NCI-H345 (cell line): ENCODE measurements at places on chromosomes 16 and 17.
A peak's percentile ranks its signal among the peaks of the same experiment; 100 is the strongest.

DNA sequence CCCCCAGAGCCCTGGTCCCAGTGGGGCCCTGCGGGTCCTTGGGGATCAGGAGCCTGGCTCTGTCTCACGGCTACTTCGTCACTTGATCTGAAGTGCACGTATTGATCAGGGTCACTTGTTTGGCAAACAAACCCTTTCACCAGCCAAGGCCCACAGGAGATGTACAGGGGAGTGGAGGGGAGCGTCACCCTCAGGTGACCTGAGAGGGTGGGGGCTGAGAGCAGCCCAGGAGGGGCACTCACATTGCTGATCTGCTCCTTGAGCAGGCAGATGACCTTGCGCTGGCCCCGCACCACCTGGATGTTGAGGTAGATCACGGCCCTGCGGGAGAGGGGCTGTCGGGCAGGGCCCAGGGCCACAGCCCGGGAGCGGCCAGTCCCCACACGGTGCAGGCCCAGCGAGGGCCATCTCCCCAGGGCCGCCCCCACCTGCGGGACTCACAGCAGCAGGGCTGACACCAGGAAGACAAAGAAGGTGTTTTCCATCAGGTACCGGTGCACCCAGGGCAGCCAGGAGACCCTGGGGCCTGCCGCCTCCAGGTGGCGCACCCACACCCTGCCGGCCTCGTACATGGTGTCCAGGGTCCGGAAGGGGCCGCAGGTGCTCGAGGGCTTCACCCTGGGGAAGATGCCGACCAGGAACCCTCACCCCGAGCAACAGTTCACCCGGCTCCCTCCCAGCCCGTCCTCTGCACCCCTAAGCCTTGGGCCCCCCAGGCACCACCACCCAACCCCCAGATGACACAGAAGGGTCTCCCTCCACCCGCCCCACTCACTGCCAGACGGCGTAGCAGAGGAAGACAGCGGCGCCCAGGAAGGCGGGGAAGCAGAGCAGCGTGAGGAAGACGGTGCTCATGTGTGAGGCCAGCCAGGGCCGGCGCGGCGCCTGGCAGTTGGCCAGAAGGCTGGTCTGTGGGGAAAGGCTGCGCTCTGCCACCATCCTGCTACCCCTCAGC lies 11.3 kb downstream of the TMC6 start:
- peak; percentile 61 for DNase-seq

GRCh38 chr16:21233521-21234150 lies at the start of gene ANKS4B:
Gene ANKS4B (plus strand): TSS chr16:21233699. CDS start chr16:21233738, 39 bp downstream.
- no peak for DNase-seq

GRCh38 chr16:48053418-48053745 lies 102.4 kb downstream of the ABCC12 start:
- no peak for DNase-seq

DNA sequence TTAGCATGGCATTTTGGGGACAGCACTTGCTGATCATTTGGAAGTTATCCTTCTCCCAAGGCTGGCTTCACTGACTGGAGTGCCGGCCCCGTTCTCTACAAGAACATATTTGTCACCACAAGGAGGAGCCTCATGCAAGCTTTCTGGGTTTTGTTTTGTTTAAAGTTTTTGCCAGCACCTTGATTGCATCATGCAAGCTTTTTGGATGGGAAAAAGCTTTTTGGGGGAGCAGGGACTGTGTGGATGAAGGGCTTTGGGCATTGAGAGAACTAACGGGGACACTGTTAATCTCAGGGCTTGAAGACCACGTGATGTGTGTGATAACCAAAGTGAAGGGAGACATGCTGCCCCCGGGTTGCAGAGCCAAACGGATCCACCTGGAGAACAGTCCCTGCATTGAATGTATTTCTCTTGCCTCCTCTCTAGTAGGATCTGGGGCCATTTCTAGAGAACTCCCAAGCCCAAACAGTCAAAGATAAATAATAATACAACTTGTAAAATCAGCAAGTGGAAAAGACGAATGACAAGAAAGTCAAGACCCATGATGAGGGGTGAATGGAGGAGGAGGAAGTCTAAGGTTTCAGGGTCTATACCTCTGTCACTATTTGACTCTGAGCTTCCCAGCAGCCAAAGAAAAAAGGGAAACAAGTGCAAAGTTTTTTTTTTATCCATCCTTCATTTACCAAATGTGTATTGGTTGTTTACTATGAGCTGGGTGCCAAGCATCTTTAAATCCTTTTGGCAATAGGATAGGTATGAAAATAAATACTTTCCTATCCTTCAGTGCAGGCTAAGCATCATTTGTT lies 17.2 kb downstream of the TMEM114 start:
- DNase-seq = no peak

GRCh38 chr17:8608001-8608400 lies 22.5 kb downstream of the MYH10 start:
- DNase-seq = no peak

- no peak for DNase-seq
Observed at GRCh38 chr16:80807906-80808305, 3.5 kb upstream of the CDYL2 start.

DNA sequence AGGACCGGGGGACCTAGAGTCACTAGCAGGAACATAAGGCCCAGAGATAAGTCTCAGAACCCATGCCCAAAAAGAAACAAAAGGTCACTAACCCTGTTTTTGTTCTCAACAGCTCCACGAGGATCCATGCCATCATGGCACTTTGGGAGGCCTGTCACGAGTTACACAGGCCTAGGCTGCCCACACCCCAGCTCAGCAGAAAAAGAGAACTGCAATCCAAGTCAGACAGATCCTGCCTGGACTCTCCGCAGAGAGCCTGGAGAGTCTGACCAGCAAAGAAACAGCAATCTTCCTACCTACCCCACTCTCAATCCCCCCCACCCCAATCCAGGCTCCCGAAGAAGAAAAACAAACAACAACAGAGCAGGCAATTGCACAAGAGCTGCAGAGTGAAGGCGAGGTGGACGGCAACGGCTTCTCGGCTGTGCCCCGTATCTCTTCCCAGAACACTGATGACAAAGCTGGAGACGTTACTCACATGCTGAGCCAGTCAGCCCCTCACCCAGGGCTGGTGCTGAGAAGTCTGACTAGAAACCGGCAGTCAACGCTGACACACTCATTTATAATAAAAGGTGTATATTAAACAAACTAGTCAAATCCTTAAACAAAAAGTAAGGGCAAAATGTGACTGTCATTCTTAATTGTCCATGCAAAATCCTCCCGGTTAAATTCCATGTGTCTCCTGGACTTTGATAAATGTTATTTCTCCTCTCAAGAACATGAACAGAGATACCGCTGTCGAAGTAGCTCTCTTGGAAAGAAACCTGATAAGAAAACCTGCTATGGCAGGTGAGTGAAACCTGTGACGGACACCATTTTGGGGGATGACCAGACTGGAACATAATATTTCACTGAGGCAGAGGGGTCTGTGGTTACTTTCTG lies 89.3 kb downstream of the SMG6 start:
- DNase-seq = no peak

GRCh38 chr16:85720302-85720637 lies 30.6 kb downstream of the C16orf74 start:
- no peak for DNase-seq

GRCh38 chr16:74926805-74927204 lies 58.1 kb downstream of the WDR59 start:
- DNase-seq = no peak

- peak; percentile 89 for DNase-seq
Observed at GRCh38 chr17:29592850-29593551, at the start of gene ANKRD13B. Gene ANKRD13B (plus strand): TSS chr17:29593132. CDS start chr17:29593622, 490 bp downstream.

DNA sequence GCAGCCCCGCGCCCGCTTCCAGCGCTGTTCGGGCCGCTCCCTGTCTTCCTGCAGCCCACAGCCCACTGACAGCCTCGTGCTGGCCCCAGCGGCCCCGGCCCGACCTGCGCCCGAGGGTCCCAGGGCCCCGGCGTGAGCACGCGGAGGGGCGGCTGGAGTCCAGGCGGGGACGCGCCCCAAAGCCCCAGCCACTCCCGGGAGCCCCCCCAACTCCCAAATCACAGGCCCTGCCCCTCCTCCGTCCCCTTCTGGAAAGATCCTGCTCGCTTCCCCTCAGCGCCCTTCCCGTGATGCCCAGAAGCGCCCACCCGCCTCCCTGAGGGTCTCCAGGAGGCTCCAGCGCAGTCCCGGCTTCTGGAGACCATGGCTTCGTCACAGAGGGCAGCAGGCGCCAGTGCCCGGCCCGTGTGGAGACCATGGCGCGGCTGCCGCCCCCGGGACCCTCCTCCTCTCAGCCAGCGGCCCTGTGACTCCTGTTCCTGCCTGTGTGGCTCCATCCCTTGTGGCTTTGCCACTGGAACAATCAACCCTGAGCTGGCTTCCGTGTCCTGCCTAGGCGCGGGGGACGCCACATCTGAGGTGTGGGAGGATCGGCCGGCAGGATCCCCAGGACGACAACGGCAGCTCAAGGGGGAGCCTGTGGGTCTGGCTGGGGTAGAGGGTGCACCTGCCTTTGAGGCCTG lies 3.9 kb downstream of the UTS2R start:
- DNase-seq = no peak

DNA sequence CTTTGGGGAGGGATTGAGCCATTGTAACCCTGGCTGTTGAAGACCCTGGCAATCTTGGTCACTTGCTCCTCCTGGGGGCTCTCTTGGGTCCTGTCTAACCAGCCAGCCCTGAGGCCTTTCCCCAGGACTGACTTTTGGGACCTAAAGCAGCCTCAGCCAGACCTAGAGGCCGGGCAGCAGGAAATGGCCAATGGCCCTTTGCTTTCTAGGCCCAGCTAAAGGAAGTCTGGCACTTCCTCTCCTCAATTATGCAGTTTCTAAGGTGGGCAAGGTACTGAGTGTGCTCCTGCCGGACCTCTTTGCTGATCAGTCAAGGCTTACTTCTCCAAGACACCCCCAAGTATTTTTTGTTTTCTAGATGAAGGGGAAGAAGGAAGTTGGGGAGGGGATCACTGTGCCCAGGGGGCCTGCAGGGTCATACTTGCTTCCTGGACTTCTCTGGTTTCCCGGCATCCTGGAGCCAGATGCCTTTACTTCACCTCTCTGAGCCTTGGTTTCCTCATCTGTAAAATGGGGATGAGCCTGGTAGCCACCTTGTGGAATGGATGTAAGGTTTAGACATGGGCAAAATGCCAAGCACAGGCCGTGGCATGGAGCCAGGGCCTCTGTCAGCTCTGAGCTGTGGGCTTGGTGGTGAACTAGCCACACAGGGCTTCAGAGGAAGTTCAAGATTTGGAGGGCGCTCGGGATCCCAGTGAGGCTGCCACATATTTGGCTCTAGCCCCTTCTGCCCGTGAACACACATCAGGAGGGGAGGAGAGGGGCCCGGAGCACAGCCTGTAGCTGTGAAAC lies 8.6 kb downstream of the CX3CL1 start:
- no peak for DNase-seq

- no peak for DNase-seq
Observed at GRCh38 chr17:27535178-27535928, 79.1 kb downstream of the KSR1 start.

DNA sequence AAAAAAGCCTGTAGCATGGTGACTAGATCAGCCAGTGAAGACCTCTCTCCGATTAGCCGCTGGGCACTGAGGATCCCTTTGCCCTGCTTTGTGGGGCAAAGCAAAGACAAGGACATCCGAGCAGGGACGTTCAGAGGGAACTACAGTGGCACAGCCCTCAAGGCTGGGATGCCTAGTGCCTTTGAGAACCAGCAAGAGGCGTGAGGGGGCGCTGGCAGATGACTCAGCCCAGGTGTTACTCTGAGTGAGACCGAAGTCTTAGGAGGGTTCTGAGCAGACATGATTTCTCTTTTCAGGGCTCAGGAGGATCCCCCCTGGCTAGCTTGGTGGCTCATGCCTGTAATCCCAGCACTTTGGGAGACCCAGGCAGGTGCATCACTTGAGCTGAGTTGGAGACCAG lies 178.6 kb downstream of the CPPED1 start:
- no peak for DNase-seq

- peak; percentile 21 for DNase-seq
Observed at GRCh38 chr16:66933776-66934137, 445 bp downstream of the CIAO2B start.

GRCh38 chr16:31568577-31569359 lies 41.1 kb downstream of the AHSP start:
- DNase-seq = no peak

- no peak for DNase-seq
Observed at GRCh38 chr17:47973541-47973940, 2.6 kb downstream of the CDK5RAP3 start.

DNA sequence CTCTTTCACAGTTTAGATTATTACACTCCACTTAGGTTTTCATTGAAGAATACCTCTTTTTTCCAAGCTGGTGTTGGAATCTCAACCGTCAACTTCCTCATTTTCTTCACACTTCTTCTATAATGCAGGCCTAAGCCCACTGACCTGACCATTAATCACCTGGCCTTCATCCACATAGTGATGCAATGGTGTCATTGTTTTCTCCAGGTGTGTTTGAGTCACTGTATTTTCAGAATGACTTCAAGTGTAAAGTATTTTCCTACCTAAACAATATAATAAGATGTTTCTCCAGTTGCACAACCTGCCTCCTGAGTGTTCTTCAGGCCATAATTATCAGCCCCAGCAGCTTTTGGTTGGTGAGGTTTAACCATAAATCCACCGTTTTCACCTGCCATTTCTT lies 1675.1 kb downstream of the TP53TG3F start:
- DNase-seq = no peak

DNA sequence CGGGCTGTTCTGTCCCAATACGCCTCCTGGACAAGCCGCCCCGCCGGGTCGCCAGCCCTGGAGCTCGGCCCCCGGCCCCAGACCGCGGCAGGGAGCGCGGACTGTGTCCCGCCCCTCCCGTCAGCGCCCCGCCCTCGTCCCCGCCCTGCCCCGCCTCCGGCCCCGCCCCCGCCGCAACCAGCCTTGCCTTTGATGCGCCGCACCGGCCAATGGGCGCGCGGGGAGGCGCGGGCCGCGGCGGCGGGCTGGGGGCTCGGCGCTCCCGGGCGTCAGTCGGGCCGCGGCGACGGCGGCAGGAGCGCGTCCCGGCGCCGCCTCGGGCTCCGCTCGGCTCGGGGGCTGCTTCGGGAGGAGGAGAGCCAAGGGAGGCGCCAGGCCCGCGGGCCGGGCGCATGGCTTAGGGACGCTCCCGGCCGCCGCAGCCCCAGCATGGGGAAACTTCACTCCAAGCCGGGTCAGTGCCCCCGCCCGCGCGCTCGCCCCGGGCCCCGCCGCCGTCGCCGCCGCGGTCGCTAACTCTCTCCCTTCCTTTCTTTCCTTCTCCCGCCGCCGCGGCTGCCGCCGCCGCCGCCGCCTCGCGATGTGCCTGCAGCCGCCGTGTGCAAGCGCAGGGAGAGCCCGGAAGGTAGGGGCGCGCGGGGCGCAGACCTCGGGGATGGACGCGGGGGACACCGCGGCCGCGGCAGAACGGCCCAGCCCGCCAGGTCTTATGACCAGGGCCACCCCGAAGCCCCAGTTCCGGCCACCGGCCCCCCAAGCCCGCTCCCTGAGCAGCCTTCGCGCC lies at the start of gene NKD1:
TSS of gene NKD1 (plus strand) at position 272 of the 784 bp plus-strand sequence. CDS start at position 430, 158 bp downstream.
- DNase-seq = peak; percentile 57

- DNase-seq = no peak
Observed at GRCh38 chr16:71258372-71258771, 27.9 kb upstream of the HYDIN start.

DNA sequence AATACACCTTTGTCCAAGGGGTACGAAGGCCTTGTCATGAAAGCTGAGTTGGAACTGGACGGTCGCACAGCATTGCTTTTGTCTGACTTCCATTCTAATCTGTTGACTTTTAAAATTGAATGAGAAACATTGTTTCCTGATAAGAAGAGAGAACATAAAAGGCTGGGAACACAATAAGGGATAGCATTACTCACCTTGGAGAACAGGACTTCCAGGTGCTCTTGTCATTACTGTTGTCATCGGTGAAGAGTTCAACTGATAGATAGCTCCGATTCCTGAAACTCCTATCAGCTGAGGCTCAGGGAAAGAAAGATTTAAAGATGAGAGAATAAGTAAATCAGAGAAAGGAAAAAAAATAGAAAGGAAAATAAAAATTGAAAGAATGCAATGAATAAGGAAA lies 351.1 kb downstream of the KCNJ2 start:
- DNase-seq = peak; percentile 63
